Activated CD8-positive, alpha-beta T cell treated with anti-CD3 and anti-CD28 coated beads for 36 hours (primary cell): ENCODE measurements at places on chromosomes 7 and 10.
A peak's percentile ranks its signal among the peaks of the same experiment; 100 is the strongest.

DNA sequence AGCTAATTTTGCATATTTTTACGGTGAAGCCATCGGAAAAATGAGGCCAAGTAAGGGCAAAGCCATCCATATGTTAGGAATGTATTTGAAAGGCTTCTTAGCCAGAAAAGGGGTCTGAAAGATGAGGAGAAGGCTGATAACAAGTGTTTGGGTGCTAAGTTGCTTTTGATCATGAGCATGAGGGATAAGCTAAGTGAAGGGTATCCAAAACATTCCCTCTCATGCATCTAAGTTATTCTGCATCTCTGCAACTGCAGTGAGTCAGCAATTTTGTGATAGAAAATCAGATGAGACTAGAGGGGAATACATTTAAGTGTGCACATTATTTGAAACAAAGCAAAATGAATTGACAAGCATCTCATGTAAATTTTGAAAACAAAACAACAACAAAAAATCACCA lies 282.8 kb downstream of the GPR158 start:
- no peak for DNase-seq

DNA sequence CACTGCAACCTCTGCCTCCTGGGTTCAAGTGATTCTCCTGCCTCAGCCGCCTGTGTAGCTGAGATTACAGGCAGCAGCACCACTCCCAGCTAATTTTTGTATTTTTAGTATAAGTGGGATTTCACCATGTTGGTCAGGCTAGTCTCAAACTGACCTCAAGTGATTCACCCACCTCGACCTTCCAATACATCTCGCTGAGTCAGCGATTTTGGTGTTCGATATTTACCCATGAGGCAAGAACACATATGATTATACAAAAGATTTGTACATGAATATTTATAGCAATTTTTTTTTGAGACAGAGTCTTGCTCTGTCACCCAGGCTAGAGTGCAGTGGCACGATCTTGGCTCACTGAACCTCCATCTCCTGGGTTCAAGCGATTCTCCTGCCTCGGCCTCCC lies 19.8 kb downstream of the PNLIP start:
- DNase-seq: no peak

DNA sequence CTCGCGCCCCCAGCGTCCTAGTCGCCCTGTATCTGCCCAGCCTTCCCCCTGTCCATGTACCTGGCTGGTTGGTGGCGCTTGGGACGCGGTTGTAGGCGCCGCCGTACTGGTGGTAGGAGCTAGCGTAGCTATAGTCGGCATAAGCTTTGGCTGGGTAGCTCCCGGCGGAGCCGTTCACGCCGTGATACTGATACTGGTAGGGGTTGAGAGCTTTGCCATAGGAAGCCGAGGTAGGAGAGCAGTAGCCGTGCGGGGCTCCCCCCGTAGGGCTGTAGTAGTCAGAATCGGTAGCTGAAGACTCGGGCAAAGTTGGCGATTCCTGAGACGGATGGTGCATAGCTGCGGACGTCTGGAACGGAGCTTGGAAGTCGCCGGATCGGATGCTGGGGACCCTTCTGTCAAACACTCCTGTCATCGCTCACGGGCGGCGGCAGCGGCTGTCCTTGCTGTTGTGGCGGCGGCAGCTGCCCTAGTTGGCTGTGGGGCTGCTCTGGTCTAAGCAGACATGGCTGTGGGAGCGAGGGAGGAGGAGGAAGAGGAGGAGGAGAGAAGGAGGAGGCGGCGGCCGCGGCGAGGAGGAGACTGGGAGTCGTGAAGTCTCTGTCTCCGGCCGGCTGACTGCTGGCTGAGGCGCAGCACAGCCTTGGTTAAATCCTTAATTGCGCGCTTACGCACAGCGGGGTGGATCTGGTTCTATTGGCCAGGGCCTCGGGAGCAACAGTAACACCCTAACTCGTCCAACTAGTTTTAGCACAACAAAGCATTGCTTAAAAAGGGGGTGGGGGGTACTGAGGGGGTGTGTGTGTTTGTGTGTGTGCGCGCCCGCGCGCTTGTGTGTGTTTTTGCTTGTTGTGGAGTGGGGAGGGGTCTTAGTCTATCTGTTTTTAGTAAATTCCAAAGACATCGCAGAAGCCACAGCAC lies at the start of gene DLX5:
Gene DLX5 (minus strand): TSS at position 623 of the 921 bp plus-strand sequence. CDS start 208 bp downstream, at position 415.
- DNase-seq: peak; percentile 45

DNA sequence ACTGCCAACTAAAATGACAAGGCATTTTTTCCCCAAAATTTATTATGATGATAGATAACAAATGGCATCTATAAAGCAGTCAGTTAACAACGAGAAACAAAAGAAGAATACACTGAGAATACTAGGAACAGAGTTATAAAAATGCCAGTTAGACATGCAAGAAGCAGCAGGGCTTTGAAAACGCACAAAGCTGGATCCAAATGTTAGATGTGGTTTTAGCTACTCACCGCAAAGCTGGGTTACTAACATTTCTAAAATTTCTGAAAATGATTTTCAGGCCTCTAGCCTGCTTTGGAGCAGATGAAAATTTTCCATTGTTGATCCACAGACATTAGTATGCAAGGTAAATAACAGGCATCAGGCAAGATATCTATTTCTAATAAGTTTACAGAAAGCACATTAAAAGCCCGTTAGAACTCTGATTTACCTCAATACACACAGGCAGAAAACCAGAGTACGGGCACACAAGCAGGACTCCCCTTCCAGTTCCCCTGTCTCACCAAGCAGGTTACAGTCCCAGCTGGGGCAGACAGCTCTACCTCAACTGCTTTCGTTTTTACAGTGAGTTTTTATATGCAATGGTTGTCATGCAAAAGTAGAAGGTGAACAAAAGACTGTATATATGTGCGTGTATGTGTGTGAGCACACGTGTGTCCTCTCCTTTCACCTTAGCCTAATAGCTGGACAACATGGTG lies 37.9 kb downstream of the GLI3 start:
- DNase-seq: peak; percentile 2

- peak; percentile 19 for DNase-seq
Measured at GRCh38 chr7:143002106-143002505, 24.8 kb downstream of the OR9A2 start.

DNA sequence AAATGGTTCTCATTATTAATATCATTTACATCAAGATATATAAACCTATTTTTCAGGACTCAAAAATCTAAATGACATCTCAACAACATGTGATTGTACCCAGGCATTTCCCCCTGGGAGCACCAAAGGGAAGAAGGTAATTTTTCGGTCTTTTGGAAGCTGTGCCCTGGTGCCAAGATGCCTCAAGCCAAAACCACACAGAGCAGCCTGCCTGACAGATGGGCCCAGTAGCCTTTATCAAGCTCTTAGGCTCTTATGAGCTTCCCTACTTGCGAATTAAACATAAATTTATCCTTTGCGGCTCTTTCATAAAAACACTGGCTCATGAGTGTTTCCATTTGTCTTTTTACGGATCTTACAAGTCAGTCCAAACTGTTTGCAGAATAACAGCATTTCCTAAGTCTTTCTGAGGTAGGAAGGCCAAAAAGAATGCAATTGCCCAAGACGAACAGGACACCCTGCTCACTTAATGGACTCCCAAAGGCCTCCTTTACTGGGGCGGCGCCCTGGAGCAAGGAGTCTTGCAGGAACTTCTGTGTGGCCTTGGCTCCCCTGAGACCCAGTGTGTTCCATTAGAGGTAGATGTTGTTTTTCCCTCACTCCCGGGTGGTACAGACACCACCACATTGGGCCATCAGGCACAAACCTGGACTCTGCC lies 4.1 kb upstream of the RASSF4 start:
- no peak for DNase-seq

DNA sequence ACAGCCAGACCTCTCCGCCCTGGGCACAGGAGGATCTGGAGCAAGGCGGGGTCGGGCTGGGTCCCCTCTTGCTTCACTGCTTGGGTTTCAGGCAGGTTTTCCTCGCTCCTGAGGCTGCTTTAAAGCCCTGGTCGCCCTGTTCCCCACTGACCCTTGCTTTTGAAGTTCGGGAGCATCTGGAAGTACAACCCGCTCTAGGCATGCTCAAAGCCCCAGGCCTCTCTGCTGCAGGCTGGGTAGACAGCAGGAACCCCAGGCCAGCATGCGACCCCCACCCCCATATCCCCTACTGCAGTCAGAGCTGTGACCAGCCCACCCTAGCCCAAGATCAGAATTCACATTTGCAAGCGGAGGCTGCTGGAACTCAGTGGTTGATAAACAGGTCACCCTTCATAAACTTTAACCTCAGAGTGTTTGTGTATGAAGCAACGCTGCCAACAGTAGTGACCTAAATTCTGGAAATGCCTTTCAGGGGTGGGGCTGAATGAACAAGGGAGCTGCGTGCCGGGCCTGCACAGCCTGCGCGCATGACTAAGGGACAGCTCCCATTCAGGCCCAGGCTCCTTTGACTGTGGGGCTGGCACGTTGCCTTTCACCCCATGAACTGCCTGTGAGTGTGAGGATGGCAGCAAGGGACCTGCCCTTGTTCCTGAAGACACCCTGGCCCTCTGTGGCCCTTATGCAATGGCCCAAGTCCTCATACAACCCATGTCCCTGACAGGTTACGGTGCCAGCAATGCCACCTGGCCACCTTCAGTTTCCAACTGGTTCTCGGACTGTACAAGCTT lies 52.5 kb downstream of the PROSER2 start:
- DNase-seq: no peak

GRCh38 chr10:109474812-109475211 lies 448.5 kb downstream of the XPNPEP1 start:
- DNase-seq: no peak

DNA sequence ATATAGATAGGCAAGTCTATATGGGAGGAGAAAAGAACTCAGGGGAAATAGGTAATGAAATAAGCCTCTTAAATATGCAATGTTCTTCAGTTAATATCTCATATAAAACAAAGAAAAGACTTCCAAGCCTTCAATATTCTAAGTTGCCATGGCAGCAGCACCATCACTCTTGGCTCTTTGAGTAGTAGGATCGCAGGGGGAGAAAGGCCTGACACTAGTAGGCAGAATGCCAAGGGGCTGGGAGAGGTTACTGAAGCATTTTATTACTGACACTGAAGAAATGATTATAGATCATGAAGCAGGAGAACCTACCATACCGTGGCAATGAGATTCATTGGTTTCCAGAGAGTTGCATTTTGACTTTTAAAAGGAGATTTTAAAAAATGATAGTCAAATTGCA lies 193.9 kb downstream of the NXPH1 start:
- no peak for DNase-seq

GRCh38 chr7:96936621-96937020 lies 68.7 kb upstream of the DLX6 start:
- no peak for DNase-seq

DNA sequence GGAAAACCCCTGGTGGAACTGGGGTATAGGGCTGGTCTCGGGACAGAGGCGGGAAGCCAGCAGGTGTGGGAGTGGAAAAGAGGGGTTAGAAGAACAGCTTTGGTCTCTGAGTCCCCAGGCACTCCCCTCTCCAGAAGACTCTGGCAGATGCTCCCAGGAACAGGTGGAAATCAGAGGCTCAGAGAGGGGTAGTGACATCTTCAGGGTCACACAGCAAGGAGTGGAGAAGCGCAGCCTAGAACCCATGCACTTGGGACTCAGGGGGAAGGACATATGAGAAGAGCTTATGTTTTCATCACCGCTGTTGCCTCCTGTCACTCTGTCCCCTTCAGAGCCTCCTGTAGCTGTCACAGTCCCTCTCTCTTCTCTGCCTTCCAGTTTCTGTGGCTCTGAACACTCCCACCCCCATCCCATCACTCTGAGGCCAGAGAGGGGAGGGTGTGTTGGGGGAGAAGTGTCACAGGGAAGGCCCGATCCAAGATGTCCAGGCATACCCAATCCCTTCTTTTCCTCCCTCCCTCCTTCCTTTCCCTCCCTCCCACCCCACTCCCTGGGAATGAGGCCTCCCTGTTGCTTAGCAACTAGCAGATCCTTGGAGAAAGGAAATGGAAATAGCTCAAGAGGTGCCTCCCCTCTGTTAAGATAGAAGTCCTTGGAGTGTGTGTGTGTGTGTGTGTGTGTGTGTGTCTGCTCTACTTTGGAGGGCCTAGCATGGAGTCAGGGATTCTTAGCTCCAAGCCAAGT lies 32.0 kb downstream of the SRRM3 start:
- no peak for DNase-seq

GRCh38 chr7:140078392-140078791 lies 15.6 kb upstream of the PARP12 start:
- DNase-seq: no peak

DNA sequence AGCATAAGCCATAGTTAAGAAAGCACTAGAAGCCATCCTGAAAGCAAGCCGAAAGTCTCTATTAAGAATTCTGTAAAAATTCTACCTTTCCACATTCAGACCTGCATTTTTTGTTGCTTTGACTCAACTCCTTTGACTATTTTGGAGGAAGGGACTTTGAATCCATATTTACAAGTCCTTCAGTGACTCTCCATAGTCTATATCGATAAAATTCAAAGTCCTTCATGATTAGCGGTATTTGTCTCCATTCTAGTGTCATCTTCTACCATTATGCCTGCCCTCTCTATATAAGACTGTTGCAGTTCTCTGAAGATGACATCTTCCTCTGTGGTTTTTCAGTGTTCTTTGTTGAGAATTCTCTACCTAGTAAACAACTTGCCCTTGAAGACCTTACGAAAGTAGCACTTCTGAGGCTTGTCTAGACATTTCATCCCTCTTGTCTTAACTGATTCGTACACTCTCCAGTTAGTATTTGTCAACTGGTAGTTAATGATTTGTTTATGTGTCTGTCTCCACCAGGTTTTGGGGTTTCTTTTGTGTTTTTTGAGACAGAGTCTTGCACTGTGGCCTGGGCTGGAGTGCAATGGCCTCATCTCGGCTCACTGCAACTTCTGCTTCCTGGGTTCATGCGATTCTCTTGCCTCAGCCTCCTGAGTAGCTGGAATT lies 1.7 kb downstream of the CCSER2 start:
- DNase-seq: peak; percentile 26

DNA sequence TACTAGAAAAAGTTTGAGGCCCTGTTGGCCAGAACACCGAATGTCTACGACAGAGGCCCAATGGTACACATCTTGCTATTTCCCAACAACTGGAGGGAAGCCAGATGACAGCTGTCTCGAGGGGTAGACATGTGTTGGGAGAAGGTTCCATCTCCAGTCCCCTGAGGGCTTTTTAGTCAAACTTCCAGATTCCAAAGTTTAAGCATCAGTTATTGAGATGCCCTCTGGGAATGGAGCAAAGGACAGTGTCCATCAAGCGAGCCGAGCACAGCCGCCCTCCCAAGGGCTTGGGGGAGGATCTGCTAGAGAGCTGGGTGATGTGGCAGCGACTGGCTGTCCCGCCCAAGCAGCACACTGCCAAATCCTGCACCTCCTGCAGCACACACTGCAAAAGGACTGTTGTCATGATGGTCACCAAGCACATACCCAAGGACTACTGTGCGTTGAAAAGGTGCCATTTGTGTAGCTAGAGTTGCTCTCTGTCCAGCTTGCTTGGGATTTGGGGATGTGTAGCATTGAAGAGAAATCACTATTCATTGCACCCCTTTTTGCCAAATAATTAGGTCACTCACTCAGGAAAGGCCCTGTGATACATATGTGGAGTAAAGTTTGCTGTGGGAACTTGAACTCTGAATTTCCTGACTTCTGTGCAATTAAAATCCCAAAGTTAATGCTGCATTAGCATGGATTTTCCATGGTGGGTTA lies 164.6 kb downstream of the TRIL start:
- no peak for DNase-seq

- DNase-seq: no peak
Measured at GRCh38 chr10:102384606-102385429, 10.7 kb upstream of the NFKB2 start.
